Stimulated activated CD4-positive, alpha-beta T cell treated with anti-CD3 and anti-CD28 coated beads, Interleukin-1b, Interleukin-23, amount 100 ng/mL, for 1 hour (primary cell): ENCODE measurements at places on chromosomes 2 and 18.

GRCh38 chr2:177355874-177356273, 36.7 kb upstream of the AGPS start:
- DNase-seq = no peak

GRCh38 chr2:119469661-119470297, 38.1 kb downstream of the TMEM37 start:
- DNase-seq = no peak

DNA sequence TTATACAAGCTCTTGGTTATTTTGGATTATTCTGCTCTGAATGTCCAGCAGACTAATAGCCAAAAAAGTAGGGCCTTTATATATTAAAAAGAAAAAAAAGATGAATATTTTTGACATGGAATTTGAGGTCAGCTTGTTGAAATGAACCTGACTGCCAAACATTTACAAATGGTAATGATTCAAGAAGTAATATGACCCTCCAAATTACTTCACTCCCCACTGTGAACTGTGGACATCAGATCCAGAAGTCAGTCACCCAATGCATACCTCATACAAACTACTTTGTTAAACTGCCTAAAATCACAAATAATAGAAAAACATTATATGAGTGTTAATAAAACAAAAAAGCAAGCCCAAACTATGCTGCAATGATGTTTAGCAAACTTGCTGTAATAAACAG, 10.0 kb downstream of the EPG5 start:
- DNase-seq = no peak

- no peak for DNase-seq
Observed at GRCh38 chr2:234411793-234412192, 85.1 kb downstream of the ARL4C start.

GRCh38 chr2:223197046-223197445, 145.1 kb downstream of the KCNE4 start:
- DNase-seq = no peak

DNA sequence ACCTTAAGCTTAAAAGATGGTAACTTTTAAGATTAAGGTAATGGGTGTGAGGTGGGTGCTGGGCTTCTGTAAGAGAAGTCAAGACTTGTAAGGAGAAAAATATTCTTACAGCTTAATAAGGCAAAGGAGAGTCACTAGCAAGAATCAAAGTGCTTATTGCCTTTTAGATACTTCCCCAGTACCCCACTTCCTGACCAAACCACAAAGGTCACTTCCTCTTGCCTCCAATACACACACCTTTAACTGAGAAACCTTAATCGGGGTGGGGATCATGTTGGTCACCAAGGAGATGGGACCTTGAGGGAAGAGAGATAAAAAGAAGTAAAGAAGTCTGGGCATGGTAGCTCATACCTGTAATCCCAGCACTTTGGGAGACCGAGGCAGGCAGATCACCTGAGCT, 10.6 kb upstream of the ATG16L1 start:
- no peak for DNase-seq

- DNase-seq = no peak
Observed at GRCh38 chr2:49924044-49924817, 769.9 kb upstream of the FSHR start.

GRCh38 chr2:176395273-176395854, 126.1 kb downstream of the MTX2 start:
- DNase-seq = no peak

DNA sequence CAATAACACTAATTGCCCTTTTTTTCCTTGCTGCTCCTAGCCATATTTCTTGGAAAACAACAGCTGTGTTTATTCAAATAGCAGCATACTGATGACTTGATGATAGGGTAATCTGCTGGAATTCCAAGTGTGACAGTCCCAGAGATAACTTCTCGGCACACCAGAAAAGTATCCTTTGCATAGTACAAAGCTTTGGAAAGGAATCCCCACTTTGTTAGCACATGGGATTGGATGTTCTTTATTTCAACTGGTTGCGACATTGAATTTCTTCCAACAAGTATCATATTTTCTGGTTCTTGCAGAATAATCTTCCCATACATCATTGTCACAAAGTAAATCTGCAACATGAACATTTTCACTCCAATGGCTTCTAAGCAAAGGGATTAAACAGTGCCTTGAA, 445.8 kb upstream of the ACVR2A start:
- no peak for DNase-seq

GRCh38 chr2:108184419-108184818, 55.3 kb upstream of the SULT1C3 start:
- no peak for DNase-seq

GRCh38 chr2:172307800-172308199, 119.6 kb upstream of the ITGA6 start:
- no peak for DNase-seq

DNA sequence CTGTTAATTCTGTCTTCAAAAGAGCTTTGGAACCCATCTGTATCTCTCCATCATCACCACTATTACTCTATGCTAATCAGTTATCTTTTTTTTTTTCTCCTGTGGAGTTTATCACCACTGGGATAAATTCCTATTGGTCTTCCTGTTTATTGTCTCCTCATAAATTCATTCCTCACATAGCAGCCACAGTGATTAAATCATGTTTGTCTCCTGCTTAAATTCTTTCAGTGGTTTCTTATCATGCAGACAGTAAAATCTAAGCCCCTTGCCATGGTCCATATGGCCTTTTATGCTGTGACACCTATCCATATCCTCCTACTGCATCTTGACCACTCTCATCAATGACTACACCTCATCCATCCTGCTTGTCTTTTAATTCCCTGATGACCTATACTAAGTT, 239.8 kb upstream of the ZEB2 start:
- no peak for DNase-seq

- DNase-seq = no peak
Observed at GRCh38 chr2:105397953-105398335, 907 bp downstream of the FHL2 start.

DNA sequence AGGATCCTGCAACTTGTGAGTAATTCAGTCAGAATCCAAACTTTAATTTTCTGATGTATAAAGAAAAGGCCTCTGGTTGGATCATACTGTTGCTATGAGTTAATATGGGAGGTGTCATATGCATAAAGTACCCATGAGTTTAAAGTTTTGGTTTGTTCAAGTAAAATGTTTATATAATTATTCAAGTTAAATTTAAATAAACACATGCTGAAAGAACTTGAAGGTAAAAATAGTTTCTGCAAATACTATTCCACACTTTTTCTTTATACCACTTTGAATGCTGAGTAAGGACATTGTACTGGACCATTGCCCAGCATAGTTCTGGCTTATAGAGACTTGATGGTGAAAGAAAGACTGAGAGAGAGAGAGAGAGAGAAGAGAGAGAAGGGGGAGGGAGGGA, 30.7 kb downstream of the PKP4 start:
- no peak for DNase-seq

GRCh38 chr2:263774-264492, at the start of gene SH3YL1:
SH3YL1 (minus strand) TSS chr2:264032; CDS start chr2:263984, 48 bp downstream.
- DNase-seq = no peak

DNA sequence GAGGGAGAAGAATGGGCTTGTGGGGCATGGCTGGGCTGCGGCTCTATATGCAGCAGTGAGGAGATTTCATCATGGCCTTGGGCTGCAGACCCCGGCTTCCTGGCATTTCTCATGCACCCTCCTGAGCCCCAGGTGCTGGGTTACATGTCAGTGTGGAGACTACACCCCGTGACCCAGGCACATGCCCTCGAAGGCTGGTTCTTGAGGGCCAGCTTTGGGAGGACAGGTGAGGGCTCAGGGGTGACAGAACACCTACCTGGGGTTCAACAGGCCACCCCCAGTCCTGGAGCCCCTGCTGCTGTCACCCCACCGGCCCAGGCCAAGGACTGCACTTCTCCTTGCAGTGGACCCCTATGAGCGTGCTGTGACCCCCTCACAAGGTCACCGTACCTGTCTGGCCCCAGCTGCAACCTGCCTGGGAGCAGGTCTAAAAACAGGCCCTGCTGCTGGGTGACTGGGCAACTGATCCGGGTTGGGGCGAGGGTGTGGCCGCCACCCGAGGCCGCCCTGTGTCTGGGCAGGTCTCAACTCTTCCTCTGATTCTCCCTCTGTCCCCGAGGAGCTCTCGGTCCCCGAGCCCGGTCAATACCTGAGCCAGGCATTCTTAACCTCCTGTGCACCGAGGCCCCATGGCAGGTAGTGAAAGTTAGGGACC, 94.8 kb upstream of the OTOS start:
- no peak for DNase-seq

DNA sequence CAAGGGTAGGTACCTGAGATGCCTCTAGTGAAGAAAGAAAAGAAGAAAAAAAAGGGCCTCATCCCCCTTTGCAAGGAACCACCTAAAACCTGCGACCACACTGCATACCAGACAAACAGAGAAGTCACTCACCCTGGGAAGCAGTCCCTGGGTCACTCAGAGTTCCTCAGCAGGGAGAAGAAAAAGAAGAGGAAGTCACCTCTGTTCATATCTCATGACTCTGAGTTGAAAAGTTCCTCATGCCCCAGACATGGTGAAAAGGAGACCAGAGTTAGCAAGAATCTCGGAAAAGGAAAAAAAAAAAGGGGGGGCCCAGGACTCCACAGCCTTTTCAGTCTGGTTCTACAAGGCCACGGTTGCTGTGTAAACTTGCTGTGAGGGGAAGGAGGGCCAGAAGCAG, 478.4 kb upstream of the NRXN1 start:
- DNase-seq = no peak
